OCI-LY7 (cell line): ENCODE measurements at places on chromosomes 11 and 22. TPM values are rescaled to one million over a fixed set of nuclear protein-coding genes. Genes with fewer than 3 reads are reported as not detected.

- no peak for DNase-seq
Observed at GRCh38 chr11:128549256-128549944, 38.0 kb downstream of the ETS1 start.

Gene ZFTA
- total RNA-seq, result 12.7 TPM in 2 replicates

GRCh38 chr11:279966-280705 is 1.9 kb downstream of the NLRP6 start:
- DNase-seq, result no peak

DNA sequence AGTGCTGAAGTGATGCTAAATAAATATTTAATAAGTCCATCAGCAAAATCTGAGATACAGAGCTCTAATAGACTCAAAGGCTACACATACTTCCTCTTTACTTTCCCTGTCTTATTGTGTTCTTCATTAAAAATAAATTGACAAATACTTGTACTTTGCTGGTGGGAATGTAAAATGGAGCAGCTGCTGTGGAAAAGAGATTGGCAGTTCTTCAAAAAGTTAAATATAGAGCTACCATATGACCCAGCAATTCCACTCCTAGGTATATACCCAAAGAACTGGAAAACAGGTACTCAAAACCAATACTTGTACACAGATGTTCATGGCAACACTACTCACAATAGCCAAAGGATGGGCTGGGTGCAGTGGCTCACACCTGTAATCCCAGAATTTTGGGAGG is 76.0 kb downstream of the RBFOX2 start:
- DNase-seq, result no peak

Gene C22orf42
- total RNA-seq, result not detected in 2 replicates

- DNase-seq, result no peak
Observed at GRCh38 chr22:42878561-42879305, 21.7 kb upstream of the ARFGAP3 start.

- DNase-seq, result no peak
Observed at GRCh38 chr22:49328118-49328475, 499.6 kb downstream of the BRD1 start.

DNA sequence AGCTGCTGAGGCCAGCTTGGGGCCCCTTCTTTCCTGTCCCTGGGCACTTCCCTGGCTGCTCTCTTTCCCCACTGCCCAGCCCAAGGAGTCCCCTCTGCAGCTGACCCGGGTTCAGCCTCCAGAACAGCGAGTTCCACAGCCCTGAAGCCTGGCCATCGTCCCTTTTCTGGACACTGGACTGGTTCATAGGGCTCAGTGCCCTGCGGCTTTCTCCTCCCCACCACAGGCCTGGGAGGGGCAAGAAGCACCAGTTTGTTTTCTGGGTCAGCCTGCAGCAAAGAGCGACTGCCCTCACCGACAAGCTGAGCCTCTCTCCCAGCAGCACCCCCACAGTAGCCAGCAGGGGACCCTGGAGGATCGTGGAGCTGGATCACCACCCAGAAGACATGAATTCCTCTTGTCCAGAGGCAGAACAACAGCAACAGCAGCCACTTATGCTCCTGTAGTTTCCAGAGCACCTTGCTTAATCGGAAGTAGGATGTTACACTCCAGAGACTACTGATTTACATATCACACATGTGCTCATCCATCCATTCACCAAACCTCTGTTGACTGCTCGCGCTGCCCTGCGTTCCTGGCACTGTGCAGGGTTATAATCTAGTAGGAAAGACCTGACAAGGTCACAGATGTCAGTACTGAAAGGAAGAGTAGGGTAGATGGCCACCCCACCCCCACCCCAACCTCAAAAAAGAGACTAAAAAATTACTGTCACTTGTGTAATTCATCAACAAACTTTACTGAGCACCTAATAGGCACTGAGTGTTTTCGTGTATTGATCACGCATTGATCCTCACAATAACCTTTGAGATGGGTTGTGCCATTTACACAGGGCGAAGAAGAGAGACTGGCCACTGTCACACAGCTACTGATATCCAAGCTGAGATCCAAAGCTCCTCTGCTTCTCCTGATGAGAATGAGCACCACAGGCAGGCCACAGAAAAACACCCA is 13.0 kb upstream of the CXCR5 start:
- peak; percentile 90 for DNase-seq

- no peak for DNase-seq
Observed at GRCh38 chr11:12160680-12161079, 50.3 kb downstream of the MICAL2 start.

DNA sequence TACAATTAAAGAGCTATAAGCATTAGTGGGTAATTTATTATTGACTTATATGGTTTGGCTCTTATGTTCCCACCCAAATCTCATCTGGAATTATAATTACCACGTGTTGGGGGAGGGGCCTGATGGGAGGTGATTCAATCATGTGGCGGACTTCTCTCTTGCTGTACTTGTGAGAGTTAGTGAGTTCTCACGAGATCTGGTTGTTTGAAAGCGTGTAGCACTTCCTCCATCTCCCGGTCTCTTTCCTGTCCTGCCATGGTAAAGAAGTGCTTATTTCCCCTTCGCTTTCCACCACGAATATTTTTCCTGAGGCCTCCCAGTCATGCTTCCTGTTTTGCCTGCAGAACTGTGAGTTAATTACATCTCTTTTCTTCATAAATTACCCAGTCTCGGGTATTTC is 28.1 kb upstream of the CHORDC1 start:
- no peak for DNase-seq

DNA sequence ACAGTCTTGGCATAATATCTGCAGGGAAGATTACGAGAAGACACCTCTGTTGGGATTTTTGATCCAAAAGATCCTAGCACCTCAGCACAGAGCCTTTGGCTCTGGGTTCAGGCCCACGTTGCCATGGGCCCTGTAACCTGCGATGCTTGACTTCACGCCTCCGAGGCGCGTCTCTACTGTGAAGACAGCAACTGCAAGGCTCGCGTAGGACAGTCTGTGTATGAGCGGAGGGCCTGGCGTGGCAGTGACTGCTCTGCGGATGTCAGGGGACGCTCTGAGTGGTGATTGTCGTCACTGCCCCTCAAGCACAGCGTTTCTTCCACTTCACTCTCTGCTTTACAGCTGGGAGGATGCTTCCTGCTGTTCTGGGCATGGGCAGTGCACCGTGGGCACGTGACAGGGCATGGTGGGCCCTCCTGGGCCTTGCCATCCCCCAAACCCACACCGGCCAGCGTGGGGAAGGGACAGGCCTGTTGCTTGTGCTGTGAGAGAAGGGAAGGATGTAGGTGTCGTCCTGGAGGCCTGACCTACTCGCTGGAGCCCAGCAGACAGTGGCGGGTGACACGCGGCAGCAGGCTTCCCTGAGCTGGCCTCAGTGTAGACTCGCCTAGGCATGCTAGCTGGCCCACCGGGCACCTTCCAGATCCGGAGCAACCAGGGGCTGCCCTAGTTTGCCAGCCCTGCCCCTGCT is 26.5 kb downstream of the GLB1L2 start:
- no peak for DNase-seq

- DNase-seq, result no peak
Observed at GRCh38 chr22:44995715-44996114, 14.1 kb downstream of the PHF21B start.

DNA sequence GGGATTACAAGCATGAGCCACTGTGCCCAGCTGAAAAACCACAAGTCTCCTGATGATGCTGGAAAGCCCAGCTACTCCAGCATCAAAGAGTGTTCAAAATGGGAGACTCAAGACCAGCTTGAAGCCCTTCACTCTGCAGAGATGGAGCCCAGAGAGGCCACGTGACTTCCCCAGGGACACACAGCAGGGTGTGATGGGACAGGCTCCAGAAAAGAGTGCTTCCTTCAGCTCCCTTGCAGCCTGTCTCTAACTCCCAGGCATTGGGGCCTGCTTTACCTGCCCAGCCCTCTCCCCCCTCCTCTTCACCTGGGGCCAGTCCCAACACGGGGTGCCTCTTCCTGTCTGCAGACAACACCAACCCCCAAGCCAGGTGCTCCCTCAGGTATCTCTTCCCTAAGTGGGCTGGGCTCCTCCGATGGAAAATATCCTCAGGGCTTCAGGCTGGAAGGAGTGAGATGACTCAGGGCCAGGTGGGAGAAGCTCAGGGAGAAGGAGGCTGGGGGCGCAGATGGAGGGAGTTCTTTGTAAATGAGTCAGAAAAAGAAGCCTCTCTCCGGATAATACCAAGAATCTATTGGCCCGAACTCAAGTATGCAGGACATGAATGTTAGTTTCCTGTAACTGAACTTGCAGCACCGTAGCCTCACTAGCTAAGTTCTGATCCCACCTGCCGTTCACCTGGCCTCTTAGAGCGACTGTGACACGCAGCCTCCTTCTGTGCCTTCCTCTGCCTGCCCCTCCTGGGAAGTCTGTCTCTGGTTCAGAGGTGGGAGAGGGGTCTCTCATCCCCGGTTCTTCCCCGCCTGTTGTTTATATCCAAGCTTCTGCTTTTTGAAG is 326.6 kb downstream of the MN1 start:
- no peak for DNase-seq

Gene TRIM48
- not detected in 2 replicates for total RNA-seq

DNA sequence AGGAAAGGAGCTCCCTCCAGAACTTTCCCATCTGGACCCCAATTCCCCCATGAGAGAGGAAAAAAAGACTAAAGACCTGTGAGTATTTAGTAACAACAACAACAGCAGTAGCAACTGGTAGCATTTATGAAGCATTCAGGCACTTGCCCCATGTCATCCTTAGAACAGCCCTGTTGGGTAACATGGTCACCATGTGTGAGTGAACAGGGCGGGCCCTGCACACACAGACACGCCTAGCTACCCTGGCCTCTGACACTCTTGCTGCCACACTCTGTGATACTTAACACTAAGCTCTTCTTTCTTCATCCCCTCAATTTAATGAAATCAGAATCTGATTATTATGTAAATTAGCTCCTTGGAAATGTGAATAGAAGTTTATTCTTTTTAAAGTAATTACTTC is 26.1 kb upstream of the SLC25A18 start:
- DNase-seq, result no peak

GRCh38 chr11:76469141-76469540 is 24.3 kb downstream of the EMSY start:
- no peak for DNase-seq

- DNase-seq, result no peak
Observed at GRCh38 chr11:102253020-102253715, 64.1 kb upstream of the BIRC3 start.

Gene SPON1
- not detected in 2 replicates for total RNA-seq

- DNase-seq, result peak; percentile 51
Observed at GRCh38 chr11:124644426-124645280, 22.0 kb downstream of the TBRG1 start.

- DNase-seq, result no peak
Observed at GRCh38 chr22:27019827-27020226, 362.4 kb downstream of the MIAT start.

Gene SERPING1
- total RNA-seq, result not detected in 2 replicates

DNA sequence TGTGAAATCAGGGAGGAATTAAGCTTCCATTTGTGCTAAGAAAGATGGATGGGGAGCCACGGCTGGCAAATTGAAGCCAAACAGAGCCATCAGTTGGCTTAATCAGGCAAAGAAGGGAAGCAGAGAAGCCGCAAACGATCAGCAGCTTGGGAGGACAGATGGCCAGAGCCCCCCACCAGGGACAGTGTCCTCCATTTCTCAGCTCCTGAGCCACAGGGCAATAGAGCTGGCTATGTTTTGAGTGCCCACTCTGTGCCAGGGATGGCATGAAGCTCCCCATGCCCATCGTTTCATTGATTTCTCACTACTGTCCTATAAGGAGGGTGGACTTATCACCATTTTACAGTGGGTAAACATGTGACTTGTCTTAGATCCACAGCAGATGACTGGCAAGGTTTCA is 126.3 kb upstream of the ASPHD2 start:
- DNase-seq, result no peak

Gene BTG4
- not detected in 2 replicates for total RNA-seq

GRCh38 chr11:68216171-68216938 is 3.3 kb upstream of the KMT5B start:
- no peak for DNase-seq

DNA sequence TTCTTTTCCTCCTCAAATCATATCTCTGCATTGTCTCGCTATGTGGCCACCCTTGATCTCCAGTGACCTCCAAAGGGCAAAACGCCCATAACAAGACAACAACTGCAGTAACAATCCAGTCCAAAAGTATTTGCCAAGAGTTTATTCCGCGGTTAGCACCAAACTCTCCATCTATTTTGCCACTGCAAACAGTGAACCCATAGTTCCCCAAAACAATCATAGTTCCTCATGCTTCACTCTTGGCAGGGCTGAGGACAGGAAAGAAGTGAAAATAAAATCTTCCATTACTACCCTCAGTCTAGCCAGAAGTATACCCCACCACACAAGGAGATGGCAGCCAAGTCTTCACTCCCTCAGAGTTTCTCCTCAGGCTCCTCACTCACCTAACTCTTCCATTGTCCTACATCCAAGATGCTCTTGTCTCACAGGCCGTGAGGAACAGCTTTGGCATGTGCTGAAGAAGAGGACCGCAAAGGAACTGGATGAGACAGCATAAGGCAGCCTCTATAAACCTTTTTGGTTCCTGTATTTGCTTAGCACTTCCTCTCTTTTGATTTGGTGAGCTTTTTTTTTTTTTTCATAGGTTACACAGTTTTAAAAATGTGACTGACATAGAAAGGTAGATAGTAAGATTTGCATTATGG is at the start of gene LPXN:
Gene LPXN, minus strand, starts transcription at position 480 of the 644 bp plus-strand sequence. Its CDS starts 84 bp downstream, at position 396.
- peak; percentile 83 for DNase-seq

Gene CCDC73
- total RNA-seq, result not detected in 2 replicates

DNA sequence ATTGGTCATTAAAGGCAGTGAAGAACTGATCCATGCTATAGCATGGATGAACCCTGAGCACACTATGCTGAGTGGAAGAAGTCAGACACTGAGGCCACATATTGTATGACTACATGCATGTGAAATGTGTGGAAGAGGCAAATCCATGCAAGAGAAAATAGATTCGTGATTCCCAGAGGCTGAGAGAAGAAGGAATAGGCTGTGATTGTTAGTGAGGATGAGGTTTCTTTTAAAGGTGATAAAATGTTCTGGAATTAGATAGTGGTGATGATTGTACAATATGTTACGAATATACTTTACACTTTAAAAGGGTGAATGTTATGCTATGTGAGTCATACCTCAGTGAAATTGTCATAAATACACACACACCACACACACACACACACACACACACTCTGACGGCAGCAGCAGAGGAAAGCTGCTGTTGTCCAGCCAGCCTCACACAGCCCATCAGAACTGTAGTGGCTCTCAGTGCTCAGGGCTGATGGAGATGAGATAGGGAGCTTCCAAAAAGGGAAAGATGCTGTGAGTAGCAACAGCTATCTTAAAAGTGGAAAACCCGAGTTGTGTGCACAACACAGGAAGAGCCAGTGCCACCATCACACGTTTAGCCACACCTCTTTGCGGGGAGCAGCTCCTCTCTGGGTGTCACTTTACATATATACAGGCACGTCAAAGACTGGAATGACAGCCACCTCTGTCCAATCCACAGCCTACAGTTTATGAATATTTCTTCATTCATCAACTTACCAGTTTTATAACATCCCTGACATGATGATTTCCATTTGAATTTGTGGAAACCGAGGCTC is 153.0 kb downstream of the SPATA19 start:
- no peak for DNase-seq

Gene CNTN5
- total RNA-seq, result not detected in 2 replicates
